ENCODE measurements at places on chromosomes 13 and 19. TPM values are rescaled to one million over a fixed set of nuclear protein-coding genes. Genes with fewer than 3 reads are reported as not detected.
A peak's percentile ranks its signal among the peaks of the same experiment; 100 is the strongest.

- H3K27ac ChIP-seq = no peak overlapping the region
- DNase-seq = no peak
- H3K36me3 ChIP-seq = no peaks in the 10 kb centered on the region
These were observed 376.1 kb downstream of the DLEU7 start for GRCh38 chr13:50467156-50468110.

DNA sequence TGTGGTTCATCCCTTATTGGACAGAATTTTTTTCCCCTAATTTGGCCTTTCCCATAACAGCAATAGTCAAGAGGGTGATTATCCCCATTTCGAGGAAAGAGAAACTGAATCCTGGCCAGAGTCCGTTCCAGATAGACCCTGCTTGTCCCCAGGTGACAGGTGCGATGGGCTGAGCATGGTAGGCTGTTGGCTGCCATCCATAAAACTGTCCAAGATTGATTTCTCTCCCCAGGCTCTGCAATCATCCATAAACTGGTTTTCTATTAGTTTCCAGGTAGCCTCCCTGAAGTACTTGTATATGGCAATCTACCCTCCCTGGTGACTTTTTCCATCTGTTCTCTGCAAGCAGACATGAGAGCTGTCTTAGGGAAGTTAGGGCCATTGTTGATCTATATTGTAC is 25.4 kb downstream of the SERP2 start:
- no peak for DNase-seq
- H3K36me3 ChIP-seq = no peaks in the 10 kb centered on the region
- H3K4me3 ChIP-seq = no peak overlapping the region

PSG2 gene
- total RNA-seq = not detected

DNA sequence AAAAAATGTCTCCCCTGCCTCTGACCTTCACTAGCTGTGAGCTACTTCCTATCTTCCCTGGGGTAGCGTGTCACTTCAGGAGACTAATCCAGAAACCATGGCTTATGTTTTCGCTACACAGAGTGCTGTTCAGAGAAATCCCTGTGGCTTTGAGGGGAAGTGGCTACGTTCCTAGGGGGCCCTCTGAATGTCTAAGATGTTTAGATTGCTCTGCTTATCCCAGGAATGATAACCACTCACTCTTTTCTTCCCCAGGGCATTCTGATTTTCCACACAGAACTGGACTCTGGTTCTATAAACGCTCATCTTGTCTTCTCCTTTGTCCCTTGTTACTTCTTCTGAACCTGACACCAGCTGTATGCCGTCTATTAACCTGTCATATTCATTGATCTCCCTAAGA is 572.5 kb downstream of the OLFM4 start:
- H3K27me3 ChIP-seq = no peaks in the 10 kb centered on the region
- no peak overlapping the region for H3K27ac ChIP-seq
- H3K4me1 ChIP-seq = no peaks in the 10 kb centered on the region

DNA sequence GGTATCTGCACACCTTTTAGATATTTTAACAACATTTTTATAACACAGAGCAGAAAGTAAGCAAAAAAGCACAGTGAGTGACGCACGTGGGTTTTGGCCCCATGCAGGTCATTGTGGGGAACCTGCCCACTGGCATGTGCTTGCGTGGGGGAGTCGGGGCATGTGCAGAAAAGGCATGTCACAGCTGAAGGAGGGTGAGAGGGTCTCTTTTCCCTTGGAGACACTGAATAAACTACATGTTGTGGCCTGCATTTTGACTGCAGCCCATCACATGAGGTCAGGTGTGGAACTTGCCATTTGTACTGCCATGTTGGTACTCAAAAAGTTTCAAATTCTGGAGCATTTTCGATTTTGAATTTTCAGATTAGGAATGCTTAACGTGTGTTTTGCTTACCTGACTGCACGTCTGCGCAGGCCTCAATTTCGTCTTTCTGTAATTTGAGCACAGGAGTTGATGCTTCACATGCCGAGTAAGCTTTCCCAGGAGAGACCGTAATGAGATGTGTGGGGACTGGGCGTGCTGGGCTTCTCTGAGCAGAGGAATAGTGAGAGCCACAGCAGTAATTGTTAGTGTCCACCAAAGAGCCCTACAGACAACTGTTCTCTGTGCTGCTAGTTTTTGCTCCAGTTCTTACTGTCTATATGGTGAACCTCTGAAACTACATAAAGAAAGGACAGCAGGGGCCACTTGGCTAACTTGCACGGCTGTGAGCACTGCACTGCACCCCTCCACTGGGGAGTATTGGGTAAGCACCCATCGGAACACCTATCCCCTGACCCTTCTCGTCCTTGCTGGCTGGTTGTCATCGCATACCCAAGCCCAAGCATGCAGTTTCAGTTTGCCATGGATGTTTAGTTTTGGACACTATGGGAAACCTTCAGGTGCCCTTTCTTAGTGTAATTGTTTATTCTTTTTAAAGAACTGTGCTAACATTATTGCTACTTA is 72.9 kb upstream of the GPR183 start:
- peaks cover 15% of the 10 kb centered on the region for H3K4me1 ChIP-seq
- H3K27ac ChIP-seq = no peak overlapping the region
- peaks cover 47% of the 10 kb centered on the region for H3K36me3 ChIP-seq
- H3K4me3 ChIP-seq = no peak overlapping the region
- DNase-seq = no peak
- H3K27me3 ChIP-seq = no peaks in the 10 kb centered on the region

ZNF382 gene
- total RNA-seq = 0.29 TPM

DNA sequence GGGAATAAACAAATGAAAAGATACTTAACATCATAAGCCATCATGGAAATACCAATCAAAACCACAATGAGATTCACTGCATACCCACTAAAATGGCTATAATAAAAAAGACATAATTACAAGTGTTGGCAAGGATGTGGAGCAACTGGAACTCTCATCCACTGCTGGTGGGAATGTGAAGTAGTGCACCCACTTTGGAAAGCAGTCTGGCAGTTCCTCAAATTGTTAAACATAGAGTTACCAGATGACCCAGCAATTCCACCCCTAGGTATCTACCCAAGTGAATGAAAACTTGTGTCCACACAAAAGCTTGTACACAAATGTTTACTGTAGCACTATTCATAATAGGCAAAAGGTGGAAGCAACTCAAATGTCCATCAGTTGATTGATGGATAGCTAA is 46.9 kb downstream of the FLT1 start:
- no peak overlapping the region for H3K4me3 ChIP-seq
- no peaks in the 10 kb centered on the region for H3K4me1 ChIP-seq
- peaks cover 8% of the 10 kb centered on the region for H3K27me3 ChIP-seq
- H3K36me3 ChIP-seq = no peaks in the 10 kb centered on the region

DHDH gene
- not detected for total RNA-seq

GRCh38 chr13:66803808-66804456 is 426.2 kb downstream of the PCDH9 start:
- H3K36me3 ChIP-seq = no peaks in the 10 kb centered on the region
- no peaks in the 10 kb centered on the region for H3K27me3 ChIP-seq
- H3K4me3 ChIP-seq = no peak overlapping the region
- no peak for DNase-seq
- no peaks in the 10 kb centered on the region for H3K4me1 ChIP-seq
- no peak overlapping the region for H3K27ac ChIP-seq

LILRA1 gene
- not detected for total RNA-seq

IGFL3 gene
- not detected for total RNA-seq

GRCh38 chr13:99980201-99980823 is 1.3 kb upstream of the ZIC2 start:
- no peaks in the 10 kb centered on the region for H3K36me3 ChIP-seq
- H3K27ac ChIP-seq = no peak overlapping the region
- H3K4me1 ChIP-seq = peaks cover 36% of the 10 kb centered on the region
- peak overlapping the region; percentile 63 for H3K4me3 ChIP-seq
- DNase-seq = peak; percentile 69
- peaks cover 100% of the 10 kb centered on the region for H3K27me3 ChIP-seq

DNA sequence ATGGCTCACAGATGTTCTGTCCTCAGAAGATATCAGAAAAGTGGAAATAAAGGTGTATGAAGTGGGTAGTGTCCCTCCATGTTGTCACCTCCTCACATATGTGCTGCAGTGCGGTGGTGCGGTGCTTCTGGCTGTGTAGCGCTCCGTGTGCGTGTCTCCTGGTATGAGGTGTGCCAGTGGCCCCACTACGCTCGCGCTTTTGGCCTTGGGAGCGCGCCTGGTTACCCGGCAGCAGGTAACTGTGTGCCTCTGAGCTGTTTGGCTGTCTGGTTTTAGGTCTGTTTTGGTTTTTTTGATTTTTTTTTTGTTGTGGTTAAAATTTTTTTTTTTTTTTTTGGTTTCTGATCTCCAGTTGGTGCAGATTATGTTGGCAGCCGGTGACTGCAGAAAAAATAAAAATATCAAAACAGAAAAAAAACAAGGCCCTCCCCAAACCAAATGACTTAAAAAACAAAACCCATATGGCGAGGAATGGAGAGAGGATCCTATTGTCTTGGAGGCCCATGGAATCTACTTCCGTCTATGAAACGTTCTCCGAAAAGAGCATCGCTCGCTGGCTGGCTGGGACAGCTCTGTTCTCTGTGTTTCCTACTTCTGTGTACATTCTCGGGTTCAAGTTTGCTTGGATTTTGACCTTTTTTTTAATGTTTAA is 7.9 kb downstream of the HNRNPL start:
- no peak for DNase-seq
- no peaks in the 10 kb centered on the region for H3K27me3 ChIP-seq
- H3K27ac ChIP-seq = peak overlapping the region; percentile 9
- peaks cover 99% of the 10 kb centered on the region for H3K36me3 ChIP-seq

DNA sequence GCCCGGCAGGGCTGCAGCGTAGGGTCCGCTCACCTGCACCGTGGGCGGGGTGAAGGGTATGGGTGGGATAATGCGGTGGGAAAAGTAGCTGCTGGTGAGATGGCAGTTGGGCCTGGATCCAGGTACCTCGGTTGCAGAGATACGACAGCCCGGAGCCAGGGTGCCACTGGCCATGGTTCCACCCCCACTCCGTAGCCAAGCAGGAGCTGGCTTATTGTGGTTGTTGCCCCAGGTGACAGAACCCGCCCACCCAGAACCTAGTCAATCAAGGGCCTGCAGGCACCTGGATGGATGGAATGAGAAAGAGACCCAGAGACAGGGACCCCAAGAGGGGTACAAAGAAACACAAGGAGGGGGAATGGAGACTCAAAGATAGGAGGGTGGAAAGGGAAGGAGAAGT is 3.5 kb upstream of the LHB start:
- no peak for DNase-seq
- peaks cover 15% of the 10 kb centered on the region for H3K27me3 ChIP-seq
- H3K4me3 ChIP-seq = no peak overlapping the region
- H3K27ac ChIP-seq = no peak overlapping the region
- peaks cover 11% of the 10 kb centered on the region for H3K36me3 ChIP-seq
- peaks cover 22% of the 10 kb centered on the region for H3K4me1 ChIP-seq

- H3K36me3 ChIP-seq = no peaks in the 10 kb centered on the region
- no peak overlapping the region for H3K4me3 ChIP-seq
- no peaks in the 10 kb centered on the region for H3K27me3 ChIP-seq
- H3K4me1 ChIP-seq = peaks cover 3% of the 10 kb centered on the region
- no peak for DNase-seq
- no peak overlapping the region for H3K27ac ChIP-seq
These were observed 145.5 kb downstream of the DLEU7 start for GRCh38 chr13:50697746-50698539.

GRCh38 chr13:79171141-79172061 is 234.7 kb downstream of the RBM26 start:
- no peak overlapping the region for H3K4me3 ChIP-seq
- H3K27ac ChIP-seq = no peak overlapping the region
- H3K36me3 ChIP-seq = no peaks in the 10 kb centered on the region
- H3K27me3 ChIP-seq = no peaks in the 10 kb centered on the region

STARD13 gene
- 41.3 TPM for total RNA-seq

DNA sequence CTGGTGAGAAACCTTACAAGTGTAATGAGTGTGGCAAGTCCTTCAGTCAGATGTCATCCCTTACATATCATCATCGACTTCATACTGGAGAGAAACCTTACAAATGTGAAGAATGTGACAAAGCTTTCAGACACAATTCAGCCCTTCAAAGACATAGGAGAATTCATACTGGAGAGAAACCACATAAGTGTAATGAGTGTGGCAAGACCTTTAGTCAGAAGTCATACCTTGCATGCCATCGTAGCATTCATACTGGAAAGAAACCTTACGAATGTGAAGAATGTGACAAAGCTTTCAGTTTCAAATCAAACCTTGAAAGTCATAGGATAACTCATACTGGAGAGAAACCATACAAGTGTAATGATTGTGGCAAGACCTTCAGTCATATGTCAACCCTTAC is 13.6 kb upstream of the ZNF765 start:
- no peaks in the 10 kb centered on the region for H3K27me3 ChIP-seq
- DNase-seq = no peak
- H3K27ac ChIP-seq = no peak overlapping the region
- peaks cover 73% of the 10 kb centered on the region for H3K36me3 ChIP-seq
- no peaks in the 10 kb centered on the region for H3K4me1 ChIP-seq

KLK2 gene
- total RNA-seq = not detected

GRCh38 chr19:6590827-6591319 is at the start of gene CD70:
TSS of gene CD70 (minus strand) at chr19:6591150. CDS start at chr19:6591002, 148 bp downstream.
- H3K27me3 ChIP-seq = peaks cover 87% of the 10 kb centered on the region
- H3K4me1 ChIP-seq = peaks cover 38% of the 10 kb centered on the region
- DNase-seq = no peak
- no peak within 1 kb of the TSS for H3K27ac ChIP-seq

DNA sequence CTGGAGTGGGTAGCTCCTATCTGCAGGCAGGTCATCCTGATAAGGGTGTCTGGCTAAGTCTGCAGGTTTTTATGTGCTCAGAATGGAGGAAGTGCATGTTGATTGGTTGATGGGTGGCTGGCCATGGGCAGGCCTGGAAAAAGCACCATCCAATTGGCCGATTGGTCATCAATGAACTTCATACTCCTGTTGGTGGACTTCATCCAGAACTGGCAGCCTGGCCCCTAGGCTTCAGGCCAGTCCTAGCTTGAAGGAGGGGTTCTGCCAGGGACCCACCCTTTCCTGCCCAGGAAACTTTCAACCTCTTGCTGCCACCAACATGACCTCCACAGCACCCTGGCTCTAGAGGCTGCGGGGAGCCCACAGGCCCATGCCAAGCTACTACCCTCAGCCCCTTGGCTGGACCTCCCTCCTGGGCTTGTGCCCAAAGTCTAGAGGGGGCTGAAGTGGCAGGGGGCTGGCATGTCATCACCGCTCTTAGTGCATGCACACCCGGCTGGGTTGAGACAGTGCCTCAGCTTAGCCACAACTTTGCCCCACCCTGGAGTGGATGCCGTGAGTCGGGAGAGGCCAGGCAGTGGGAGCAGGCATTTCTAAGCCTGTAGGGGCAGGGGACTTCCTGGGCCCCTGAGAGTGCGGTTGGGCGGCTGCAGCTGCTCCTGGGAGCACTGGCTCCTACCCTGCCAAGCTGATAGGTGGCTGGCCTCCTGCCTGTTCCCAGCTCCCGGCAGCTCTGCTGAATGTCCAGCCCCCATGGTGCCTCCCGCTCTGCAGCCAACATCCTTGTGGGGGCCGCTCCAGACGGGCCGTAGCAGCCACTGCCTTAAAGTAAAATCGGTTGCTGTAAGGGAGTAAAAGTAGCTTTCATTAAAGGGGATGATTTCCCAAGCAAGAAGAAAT is 13.2 kb downstream of the DNAJC15 start:
- peaks cover 39% of the 10 kb centered on the region for H3K4me1 ChIP-seq
- H3K36me3 ChIP-seq = peaks cover 23% of the 10 kb centered on the region
- no peak for DNase-seq
- H3K27ac ChIP-seq = no peak overlapping the region

- H3K27me3 ChIP-seq = no peaks in the 10 kb centered on the region
- H3K4me1 ChIP-seq = peaks cover 10% of the 10 kb centered on the region
- no peak overlapping the region for H3K27ac ChIP-seq
- no peak overlapping the region for H3K4me3 ChIP-seq
These were observed 1.8 kb downstream of the HOOK2 start for GRCh38 chr19:12773571-12773970.

GRCh38 chr19:30686826-30687566 is 314.8 kb downstream of the ZNF536 start:
- H3K36me3 ChIP-seq = no peaks in the 10 kb centered on the region
- H3K27me3 ChIP-seq = peaks cover 12% of the 10 kb centered on the region
- no peak for DNase-seq
- no peak overlapping the region for H3K4me3 ChIP-seq

SSC5D gene
- not detected for total RNA-seq
